Naive thymus-derived CD8-positive, alpha-beta T cell (primary cell): ENCODE measurements at places on chromosomes 16 and 17. TPM values are rescaled to one million over a fixed set of nuclear protein-coding genes. Genes with fewer than 3 reads are reported as not detected.

Gene GLP2R
- total RNA-seq, result not detected

Gene ACADVL
- total RNA-seq, result 402 TPM

Gene NPTX1
- total RNA-seq, result not detected

Gene KRT36
- total RNA-seq, result not detected
